Thymus (tissue), 14 donors: ENCODE measurements at places on chromosomes 3 and 15. TPM values are rescaled to one million over a fixed set of nuclear protein-coding genes. Genes with fewer than 3 reads are reported as not detected.

Gene C3orf85
- total RNA-seq: not detected

Gene IMP3
- total RNA-seq: 81.5 TPM

Gene EFHB
- 0.94 TPM for total RNA-seq

Gene SLC27A2
- total RNA-seq: 1.3 TPM

Gene GRK7
- not detected for total RNA-seq

Gene CCR2
- total RNA-seq: 7.3 TPM

- peaks cover 7% of the 10 kb centered on the region for H3K4me1 ChIP-seq
- no peak overlapping the region for H3K27ac ChIP-seq
- H3K36me3 ChIP-seq: no peaks in the 10 kb centered on the region
- H3K27me3 ChIP-seq: no peaks in the 10 kb centered on the region
Measured at GRCh38 chr3:12722226-12722625, 36.8 kb downstream of the TMEM40 start.

- DNase-seq: no peak
- peak overlapping the region; percentile 86 for H3K4me3 ChIP-seq
- no peaks in the 10 kb centered on the region for H3K27me3 ChIP-seq
- peak overlapping the region; percentile 99 for H3K27ac ChIP-seq
- H3K4me1 ChIP-seq: peaks cover 20% of the 10 kb centered on the region
Measured at GRCh38 chr3:38165722-38166387, 518 bp downstream of the OXSR1 start.

GRCh38 chr15:56205061-56205876 is 38.4 kb downstream of the RFX7 start:
- H3K36me3 ChIP-seq: no peaks in the 10 kb centered on the region
- no peaks in the 10 kb centered on the region for H3K27me3 ChIP-seq
- H3K4me1 ChIP-seq: peaks cover 10% of the 10 kb centered on the region
- no peak overlapping the region for H3K4me3 ChIP-seq
- DNase-seq: no peak

GRCh38 chr15:55937040-55937439 is 56.4 kb downstream of the NEDD4 start:
- H3K27ac ChIP-seq: no peak overlapping the region
- no peak for DNase-seq
- H3K4me3 ChIP-seq: no peak overlapping the region
- no peaks in the 10 kb centered on the region for H3K4me1 ChIP-seq
- H3K27me3 ChIP-seq: no peaks in the 10 kb centered on the region
- no peaks in the 10 kb centered on the region for H3K36me3 ChIP-seq

DNA sequence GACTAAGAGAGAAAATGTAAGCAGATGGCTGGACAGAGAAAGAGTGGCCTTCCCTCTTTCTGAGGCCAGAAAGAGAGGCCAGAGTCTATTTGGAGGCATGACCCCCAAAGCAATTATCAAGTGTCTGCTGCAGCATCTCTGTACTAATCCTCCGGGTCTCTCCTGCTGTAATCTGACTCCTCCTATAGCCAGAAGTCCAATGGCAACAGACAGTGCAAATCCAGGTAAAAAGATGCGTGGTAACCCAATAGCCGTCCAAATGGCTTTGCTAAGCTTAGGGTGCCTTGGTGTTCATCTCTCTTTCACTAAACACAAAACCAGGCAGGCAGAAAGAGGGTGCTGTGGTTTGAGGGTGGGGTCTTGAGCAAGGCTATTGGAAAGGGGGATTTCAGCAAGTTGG is 91.6 kb downstream of the ADCY5 start:
- no peak overlapping the region for H3K4me3 ChIP-seq
- peaks cover 4% of the 10 kb centered on the region for H3K4me1 ChIP-seq
- DNase-seq: no peak
- no peaks in the 10 kb centered on the region for H3K27me3 ChIP-seq
- H3K36me3 ChIP-seq: no peaks in the 10 kb centered on the region
- H3K27ac ChIP-seq: no peak overlapping the region

DNA sequence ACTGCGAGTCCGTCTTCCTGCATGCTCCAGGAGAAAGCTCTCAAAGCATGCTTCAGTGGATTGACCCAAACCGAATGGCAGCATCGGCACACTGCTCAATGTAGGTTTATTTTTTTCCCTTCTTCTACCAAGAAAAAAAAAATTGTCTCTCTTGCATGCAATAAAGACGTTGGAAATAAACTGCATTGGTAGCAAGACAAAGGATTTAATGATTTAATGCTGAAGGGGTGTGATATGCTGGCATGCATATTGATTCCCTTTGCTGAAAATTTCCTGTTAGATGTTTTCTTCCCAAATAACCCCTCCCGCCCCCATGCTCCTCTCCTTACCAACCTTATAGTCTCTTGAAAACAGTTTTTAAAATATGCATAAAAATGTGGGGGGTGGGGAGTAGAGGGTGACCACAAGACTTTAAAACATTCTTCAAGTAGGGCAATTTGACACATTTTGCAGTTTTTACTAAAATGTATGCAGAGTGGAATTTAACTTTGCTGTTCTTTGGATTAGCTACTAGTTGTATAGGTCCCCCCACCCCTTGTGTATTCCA is 799 bp downstream of the RARB start:
- H3K27me3 ChIP-seq: peaks cover 16% of the 10 kb centered on the region
- no peaks in the 10 kb centered on the region for H3K36me3 ChIP-seq
- H3K27ac ChIP-seq: peak overlapping the region; percentile 43
- no peak for DNase-seq

- no peaks in the 10 kb centered on the region for H3K27me3 ChIP-seq
- no peak for DNase-seq
- no peaks in the 10 kb centered on the region for H3K36me3 ChIP-seq
Measured at GRCh38 chr3:176795891-176796290, 401.4 kb downstream of the TBL1XR1 start.

DNA sequence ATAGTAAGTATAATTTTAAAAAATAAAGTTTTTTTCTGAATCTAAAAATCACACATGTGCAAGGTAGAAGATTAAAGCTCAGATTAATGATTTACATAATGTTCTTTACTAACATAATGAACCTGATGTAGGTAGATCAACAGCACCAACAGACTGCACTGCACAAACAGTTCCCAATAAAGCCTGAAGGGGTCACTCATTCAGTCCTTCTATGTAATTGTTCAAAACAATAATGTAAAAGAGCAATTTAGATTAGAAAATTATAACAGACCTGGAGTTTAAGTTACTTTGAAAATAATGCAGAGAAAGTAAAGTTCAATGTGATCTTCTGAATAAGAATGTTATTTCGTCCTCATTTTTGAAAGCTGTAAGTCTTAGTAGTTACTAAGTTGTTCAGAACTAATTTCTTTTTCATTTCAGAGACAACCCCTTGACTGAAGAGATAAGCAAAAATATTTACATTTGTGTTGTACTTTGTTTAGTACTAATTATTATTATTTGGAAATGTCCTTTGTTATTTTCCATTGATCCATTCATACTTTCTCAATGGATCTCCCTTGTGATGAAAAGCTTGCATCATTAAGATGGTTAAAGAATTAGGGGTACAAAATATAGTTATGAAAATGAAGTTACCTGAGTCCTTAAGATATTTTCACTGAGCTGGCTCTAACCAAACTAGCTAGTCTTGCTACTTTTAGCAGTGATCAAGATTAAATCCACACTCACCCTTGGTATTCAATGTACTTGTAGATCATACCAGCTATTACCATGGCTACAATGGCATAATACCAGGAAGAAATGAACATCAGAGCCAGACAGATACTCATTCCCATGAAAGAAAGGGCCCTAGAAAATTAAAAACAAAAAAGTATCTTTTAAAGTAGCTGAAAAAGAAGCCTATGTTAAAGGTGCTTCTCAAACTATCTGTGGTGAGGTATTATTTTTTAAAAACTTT is 16.8 kb downstream of the EMC4 start:
- peak; percentile 21 for DNase-seq
- no peaks in the 10 kb centered on the region for H3K27me3 ChIP-seq
- no peaks in the 10 kb centered on the region for H3K4me1 ChIP-seq
- peaks cover 42% of the 10 kb centered on the region for H3K36me3 ChIP-seq

DNA sequence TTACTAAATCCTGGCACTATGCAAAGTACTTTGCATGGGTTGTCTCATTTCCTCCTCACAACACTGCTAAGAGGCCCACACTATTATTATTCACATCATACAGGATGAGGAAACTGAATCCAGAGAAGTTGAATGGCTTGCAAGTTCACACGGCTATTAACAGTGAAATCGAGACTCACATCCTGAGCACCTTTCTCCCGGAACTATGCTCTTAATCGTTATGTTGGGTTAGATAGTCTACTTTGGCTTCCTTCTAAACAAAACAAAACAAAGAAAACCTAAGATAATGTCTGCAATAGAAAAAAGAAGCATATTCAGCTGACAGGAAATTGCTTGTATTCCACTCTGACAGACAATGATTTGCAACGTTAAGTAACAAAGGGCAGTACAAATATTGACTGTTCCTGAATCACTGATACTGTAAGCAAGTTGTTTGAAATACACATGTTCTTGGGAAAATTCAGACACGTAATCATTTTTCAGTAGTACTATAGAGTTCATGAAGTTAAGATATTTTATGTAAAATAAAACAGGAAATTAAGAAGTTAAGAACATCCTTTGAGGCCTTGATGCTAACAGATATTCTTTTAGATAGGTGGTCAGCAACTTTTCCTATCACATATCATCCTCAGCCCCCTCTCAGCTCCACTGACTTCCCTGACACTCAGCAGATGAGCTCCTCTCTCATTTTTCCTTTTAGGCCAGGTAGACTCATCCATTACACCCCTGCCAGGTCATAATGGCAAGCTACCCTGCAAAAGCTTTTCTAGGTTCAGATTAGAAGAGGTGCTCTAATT is 40.7 kb downstream of the C2CD4B start:
- H3K4me1 ChIP-seq: peaks cover 33% of the 10 kb centered on the region
- H3K36me3 ChIP-seq: no peaks in the 10 kb centered on the region
- H3K27ac ChIP-seq: peak overlapping the region; percentile 67
- no peak overlapping the region for H3K4me3 ChIP-seq

GRCh38 chr15:25741256-25741580 is 121.9 kb downstream of the ATP10A start:
- H3K4me3 ChIP-seq: no peak overlapping the region
- no peak overlapping the region for H3K27ac ChIP-seq
- H3K36me3 ChIP-seq: no peaks in the 10 kb centered on the region

- no peaks in the 10 kb centered on the region for H3K27me3 ChIP-seq
- H3K4me1 ChIP-seq: no peaks in the 10 kb centered on the region
- H3K36me3 ChIP-seq: peaks cover 13% of the 10 kb centered on the region
- H3K27ac ChIP-seq: peak overlapping the region; percentile 37
- no peak overlapping the region for H3K4me3 ChIP-seq
Measured at GRCh38 chr15:100253640-100254039, 88.1 kb downstream of the ADAMTS17 start.

GRCh38 chr3:195808741-195809290 is 2.9 kb downstream of the MUC4 start:
- no peak overlapping the region for H3K27ac ChIP-seq
- no peak overlapping the region for H3K4me3 ChIP-seq
- H3K4me1 ChIP-seq: peaks cover 15% of the 10 kb centered on the region
- H3K36me3 ChIP-seq: no peaks in the 10 kb centered on the region
- no peaks in the 10 kb centered on the region for H3K27me3 ChIP-seq

GRCh38 chr3:50165910-50166538 is 10.9 kb downstream of the SEMA3F start:
- H3K27me3 ChIP-seq: no peaks in the 10 kb centered on the region
- H3K27ac ChIP-seq: no peak overlapping the region
- H3K4me3 ChIP-seq: no peak overlapping the region
- no peaks in the 10 kb centered on the region for H3K36me3 ChIP-seq
- DNase-seq: no peak

DNA sequence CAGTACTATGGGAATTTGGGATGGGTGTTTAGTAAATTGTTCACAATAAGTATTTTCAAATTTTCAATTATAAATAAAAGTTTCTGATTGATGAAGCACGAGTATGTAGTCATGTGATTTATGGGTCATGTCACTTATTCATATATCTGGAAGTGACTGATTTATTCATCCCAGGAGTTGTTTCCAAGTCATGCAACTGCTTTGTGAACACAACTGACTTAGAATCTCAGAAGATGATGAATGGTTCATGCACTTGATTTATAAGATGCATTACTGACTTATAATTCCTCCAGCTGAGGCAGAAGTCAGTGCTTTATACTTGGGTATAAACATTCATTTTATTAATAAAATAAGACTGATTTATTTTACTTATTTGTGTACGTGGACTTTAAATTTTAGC is 137.8 kb upstream of the CBLB start:
- H3K27ac ChIP-seq: no peak overlapping the region
- H3K36me3 ChIP-seq: no peaks in the 10 kb centered on the region
- no peak overlapping the region for H3K4me3 ChIP-seq
- H3K27me3 ChIP-seq: no peaks in the 10 kb centered on the region
- no peak for DNase-seq
